ENCODE measurements at places on chromosomes 1 and 21.

GRCh38 chr1:7302873-7303272 is 468.2 kb upstream of the VAMP3 start:
- DNase-seq = no peak

DNA sequence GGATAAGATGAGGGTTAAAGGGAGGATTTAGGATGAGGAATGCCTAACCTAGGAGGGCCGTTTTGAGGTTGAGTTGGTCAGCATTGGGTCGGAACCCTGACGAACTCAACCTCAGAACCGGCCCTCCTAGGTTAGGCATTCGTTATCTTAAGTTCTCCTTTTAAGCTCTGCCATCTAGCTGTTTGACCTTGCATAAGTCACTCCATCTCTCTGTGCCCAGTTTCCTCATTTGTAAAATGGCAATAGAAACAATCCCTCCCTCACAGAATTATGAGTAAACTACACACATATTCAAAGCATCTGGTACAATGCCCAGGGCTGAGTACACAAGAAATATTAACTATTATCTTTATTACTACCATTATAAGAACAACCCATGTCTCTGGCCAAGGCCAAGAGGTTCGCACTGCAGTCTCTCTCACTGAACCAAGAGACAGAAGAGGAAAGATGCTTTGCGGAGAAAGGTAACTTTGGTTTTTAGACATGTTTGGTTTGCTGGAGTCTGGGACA is 4.8 kb downstream of the ABCB10 start:
- DNase-seq = no peak

GRCh38 chr1:193525411-193525810 is 339.0 kb upstream of the B3GALT2 start:
- no peak for DNase-seq

- no peak for DNase-seq
Measured at GRCh38 chr1:40796939-40797667, 13.5 kb downstream of the KCNQ4 start.

DNA sequence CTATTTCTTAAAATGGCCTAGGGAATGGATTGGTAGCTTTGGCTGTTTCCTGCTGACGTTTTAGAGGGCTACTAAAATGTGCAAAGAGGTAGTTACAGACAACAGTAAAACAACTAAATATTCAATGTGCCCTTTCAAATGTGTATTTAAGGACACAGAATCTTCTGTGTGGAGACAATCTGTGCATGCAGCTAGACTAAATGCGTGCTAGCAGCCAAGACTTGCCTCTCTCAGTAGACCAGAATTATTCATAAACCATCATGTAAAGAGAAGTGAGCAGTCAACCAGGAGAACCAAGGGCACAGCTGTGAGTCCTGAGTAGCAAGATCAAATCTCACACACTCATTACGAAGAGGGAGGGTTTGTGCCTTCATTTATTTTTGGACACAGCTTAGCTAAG is 160.2 kb upstream of the GREM2 start:
- no peak for DNase-seq

DNA sequence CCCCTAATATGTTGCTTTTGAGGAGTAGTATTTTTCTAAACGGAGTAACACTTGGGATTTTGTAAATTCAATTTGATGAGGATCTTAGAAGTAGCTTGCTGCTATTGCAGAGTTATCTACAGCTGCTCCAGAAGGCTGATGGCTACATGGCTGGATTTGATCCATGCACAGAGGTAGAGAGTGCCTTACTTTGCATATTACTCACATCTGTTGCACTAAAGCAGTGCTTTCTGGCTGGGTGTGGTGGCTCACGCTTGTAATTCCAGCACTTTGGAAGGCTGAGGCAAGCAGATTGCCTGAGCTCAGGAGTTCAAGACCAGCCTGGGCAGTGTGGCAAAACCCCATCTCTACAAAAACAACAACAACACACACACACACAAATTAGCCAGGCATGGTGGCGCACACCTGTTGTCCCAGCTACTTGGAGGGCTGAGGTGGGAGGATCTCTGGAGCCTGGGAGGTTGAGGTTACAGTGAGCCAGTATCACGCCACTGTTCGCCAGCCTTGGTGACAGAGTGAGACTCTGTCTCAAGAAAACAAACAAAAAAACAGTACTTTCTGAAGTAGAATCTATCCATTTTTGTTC is 24.6 kb downstream of the RALGPS2 start:
- no peak for DNase-seq
